Epithelial cell of esophagus (primary cell): ENCODE measurements at places on chromosomes 5 and 9.

DNA sequence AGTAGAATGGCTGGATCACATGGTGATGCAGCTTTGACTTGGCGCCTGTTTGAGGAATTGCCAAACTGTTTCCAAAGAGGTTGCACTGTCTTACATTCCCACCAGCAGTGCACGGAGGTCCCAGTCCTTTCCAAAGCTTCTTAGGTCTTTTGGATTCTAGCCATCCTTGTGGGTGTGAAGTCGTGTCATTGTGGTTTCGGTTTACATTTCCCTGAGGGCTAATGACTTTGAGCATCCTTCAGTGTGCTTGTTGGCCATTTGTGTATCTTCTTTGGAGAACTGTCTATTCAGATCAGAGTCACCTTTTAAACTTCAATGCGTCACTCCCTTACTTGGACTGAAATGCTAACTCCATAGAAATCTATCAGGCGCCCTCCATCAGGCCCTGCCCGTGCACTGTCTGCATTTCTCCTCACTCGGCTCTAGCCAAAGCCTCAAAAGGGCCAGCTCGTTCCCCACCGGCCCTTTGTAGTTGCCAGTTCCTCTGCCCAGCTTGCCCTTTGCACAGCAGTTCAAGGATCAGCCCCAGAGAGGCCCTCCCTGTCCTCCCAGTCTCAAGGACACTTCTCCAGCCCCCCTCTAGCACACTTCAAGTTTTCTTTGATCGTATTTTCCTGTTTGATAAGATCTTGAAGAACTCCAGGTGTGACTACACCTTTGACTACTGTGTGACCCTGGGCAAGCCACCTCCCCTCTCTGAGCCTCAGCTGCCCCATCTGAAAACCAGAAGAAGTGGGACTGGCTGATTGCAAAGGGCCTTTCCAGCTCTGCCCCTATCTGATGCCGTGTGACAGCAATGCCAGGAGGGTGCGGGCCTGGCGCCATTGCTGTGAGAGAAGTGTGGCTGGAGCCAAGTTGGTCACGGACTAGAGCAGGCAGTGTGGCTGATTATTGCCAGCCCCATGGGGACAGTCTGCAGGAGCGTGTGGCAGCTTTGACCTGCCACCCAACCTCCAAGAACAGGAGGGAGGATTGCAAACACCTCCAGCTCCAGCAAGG lies 5.6 kb downstream of the HRH2 start:
- no peak for DNase-seq

GRCh38 chr9:19028835-19029451 lies 4.1 kb downstream of the SAXO1 start:
- DNase-seq, result peak; percentile 69

GRCh38 chr9:110821064-110821463 lies 152.5 kb downstream of the MUSK start:
- no peak for DNase-seq

DNA sequence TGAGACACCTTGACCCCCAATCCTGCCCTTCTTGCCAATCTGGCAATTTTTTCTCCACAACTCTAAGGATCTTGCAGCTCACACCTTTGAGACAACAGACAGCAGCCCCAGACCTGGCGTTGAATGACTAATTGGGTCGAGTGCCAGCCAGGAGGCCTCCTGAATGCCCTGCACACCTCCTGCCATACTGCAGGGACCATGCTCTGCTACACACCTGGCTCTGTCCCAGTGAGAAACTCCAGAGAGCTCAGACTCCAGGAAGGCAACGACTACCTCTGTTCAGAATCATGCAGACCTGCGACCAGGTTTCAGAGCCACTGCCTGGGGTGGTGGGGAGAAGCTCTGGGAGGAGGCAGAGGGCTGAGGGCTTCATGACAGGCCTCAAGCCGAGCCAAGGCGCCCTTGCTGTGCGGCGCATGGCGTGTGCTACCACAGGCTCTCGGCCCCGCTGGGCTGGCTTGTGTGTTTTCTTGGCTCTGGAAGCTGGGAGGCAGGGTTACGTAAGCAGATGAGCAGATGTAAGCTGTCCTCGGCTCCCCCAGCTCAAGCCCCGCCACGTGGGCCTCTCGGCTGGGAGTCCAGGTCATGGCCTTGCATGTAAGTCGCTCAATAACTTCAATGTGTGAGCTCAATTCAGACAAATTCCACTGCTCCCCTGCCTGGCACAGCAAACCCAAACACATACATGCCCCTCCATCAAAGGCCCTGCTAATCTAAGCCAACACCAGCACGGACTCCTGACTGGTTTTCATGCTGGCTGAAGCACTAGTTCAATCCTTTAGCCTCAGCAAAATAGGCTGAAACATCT lies 27.5 kb downstream of the B4GALT1 start:
- DNase-seq, result no peak

GRCh38 chr5:180343110-180343830 lies 9.9 kb downstream of the GFPT2 start:
- DNase-seq, result no peak

DNA sequence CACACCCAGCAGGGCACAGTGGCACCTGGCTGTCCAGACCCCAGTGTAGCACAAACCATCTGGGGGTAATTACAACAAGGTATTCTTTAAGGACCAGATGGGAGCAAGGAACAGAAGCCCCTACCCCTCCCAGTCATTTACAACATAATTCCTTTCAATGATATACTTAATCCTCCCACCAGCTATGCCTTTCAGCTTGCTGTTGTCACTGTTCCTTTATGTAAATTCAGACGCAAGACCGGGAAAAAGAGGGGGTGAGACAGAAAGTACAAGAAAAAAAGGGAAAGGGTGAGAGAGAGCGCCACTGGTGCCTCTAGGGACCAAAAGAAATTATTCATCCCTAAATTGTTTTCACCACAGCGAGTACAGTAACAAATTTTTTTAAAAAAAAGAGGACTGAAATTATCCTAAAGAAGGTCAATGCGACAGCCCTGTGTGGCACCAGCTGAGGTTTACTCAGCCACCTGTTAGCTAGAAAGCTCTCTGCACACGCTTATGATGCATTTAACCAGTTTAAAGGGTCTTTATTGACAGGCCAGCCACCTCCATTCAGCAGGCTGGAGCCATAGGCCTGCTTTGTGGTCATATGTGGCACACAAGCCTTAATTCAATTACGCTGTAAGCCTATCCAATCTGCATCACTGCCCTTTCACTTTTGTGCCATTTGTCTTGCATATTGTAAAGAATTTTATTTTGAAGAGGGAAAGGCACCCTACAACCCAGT lies 210.2 kb upstream of the ISL1 start:
- no peak for DNase-seq

GRCh38 chr5:73692166-73692640 lies 66.2 kb downstream of the ARHGEF28 start:
- peak; percentile 87 for DNase-seq

DNA sequence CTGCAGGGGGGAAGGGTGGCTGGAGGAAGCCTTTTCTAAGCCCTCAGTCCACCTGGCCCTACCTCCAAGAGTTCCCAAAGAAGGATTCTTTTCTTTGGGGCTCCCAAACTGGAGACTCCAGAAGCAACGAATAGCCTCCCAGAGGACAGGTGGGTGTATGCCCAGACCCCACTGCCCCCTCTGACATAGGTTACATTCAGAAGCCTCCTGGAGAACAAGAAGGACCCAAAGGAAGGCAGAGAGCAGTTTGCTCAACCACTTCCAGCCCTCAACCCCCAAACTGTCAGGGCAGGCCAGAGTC lies 10.3 kb downstream of the HK3 start:
- no peak for DNase-seq
